ENCODE measurements at places on chromosomes 12 and 14.

GRCh38 chr12:2282318-2282717 lies 229.5 kb downstream of the CACNA1C start:
- H3K4me1 ChIP-seq = no peaks in the 10 kb centered on the region
- no peak overlapping the region for H3K27ac ChIP-seq
- H3K27me3 ChIP-seq = no peaks in the 10 kb centered on the region
- no peak overlapping the region for H3K4me3 ChIP-seq
- H3K36me3 ChIP-seq = no peaks in the 10 kb centered on the region

- H3K27me3 ChIP-seq = no peaks in the 10 kb centered on the region
- peak overlapping the region; percentile 81 for H3K4me3 ChIP-seq
- DNase-seq = peak; percentile 13
- H3K27ac ChIP-seq = peak overlapping the region; percentile 88
Observed at GRCh38 chr12:111842556-111843396, 748 bp downstream of the MAPKAPK5 start.

DNA sequence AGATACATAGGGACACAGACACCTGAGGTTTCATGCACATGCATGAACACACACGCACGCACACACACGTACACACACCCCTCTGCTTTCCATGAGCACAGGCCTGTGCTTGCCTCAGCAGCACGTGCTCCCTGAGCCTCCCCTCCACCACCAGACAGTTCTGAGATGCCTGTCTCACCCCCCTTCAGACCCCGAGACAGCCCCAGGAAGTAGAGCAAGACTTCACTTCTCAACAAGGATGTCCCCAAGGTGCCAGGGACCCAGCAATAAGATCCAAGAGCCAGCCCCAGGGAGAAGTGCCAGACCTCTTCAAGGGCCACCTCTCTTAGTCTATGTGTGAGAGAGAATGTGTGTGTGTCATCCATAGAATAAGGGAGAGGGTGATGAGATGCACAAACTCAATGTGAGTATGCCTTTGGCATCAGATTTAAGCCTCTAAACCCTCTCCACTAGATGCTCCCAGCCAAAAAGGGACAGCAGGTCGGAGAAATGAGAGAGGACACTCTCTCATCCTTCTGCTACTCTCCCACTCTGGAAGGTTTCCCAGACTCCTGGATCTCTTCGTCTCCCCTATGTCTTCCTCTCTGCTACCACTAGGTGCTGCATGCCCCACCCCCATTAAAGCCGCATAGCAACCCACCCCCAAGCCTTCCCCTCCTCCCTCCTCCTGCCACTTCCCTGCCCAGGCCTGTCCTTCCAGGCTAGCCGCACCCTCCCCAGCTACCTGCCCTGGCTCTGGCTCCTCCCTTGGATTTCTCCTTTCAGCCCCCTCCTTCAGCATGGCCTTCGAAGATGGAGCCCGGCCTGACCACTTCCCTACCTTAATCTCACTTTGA lies 7.7 kb downstream of the RARG start:
- no peak for DNase-seq
- H3K27me3 ChIP-seq = no peaks in the 10 kb centered on the region
- H3K4me1 ChIP-seq = peaks cover 50% of the 10 kb centered on the region
- H3K4me3 ChIP-seq = no peak overlapping the region
- peaks cover 3% of the 10 kb centered on the region for H3K36me3 ChIP-seq

DNA sequence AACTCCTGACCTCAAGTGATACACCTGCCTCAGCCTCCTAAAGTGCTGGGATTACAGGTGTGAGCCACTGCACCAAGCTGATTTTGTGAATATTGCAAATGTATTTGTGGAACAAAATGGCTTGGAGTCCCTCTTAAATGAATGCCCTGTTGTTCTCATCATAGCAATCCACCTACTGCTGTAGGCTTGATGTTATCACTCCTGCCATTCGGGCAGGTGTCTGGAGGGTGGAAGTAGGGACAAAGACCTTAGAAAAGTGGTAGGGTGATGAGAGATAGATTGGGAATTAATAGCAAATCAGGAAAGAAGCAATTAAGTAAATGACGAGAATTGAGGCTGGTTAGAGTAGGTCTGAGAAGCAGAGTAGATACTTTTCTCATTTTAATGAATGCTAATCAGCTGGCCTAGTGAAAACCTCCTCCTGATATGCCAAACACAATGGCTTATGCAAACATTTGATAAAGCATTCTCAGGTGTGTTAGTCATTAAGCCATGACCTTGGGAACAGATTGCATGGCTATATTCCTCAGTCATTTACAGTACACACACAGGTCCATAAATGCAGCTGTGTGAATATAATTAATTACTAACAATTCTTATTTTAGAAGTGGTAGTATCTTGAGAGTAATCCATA lies 60.5 kb upstream of the USP44 start:
- no peaks in the 10 kb centered on the region for H3K36me3 ChIP-seq
- no peak overlapping the region for H3K27ac ChIP-seq
- no peak for DNase-seq
- H3K27me3 ChIP-seq = no peaks in the 10 kb centered on the region
- H3K4me1 ChIP-seq = no peaks in the 10 kb centered on the region
- H3K4me3 ChIP-seq = no peak overlapping the region

DNA sequence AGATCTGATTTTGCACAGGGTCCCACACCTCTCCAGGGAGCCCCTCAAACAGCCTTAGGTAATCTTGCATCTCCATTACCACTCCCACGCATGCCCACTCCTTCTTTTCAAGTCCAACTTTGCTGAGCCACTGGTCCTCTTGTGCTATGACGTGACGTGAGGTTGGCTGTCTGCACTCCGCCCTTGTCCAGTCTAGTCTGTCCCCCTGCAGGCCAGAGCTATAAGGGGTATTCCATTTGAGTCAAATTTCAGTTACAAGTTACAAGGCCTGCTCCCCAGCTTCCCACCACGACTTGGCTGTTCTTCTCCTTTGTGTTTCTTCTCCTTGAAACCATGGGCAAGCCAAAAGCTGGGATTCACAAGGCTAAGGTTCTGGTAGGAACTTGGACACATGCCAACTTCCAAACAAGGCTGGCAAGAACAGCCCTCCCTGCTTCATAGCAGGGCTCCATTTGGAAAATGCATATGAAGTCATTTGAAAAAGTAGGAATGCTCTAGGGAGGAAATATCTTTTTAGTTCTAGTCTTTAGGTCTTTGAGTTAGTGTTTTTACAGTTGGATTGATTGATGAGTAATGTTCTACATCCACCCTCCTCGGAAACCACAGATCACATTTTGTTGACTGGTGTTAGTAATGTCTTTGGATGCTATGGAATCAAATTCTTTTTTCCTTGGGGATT lies 49.1 kb downstream of the KCNA1 start:
- H3K27me3 ChIP-seq = no peaks in the 10 kb centered on the region
- no peak overlapping the region for H3K4me3 ChIP-seq
- no peak for DNase-seq
- no peak overlapping the region for H3K27ac ChIP-seq
- no peaks in the 10 kb centered on the region for H3K4me1 ChIP-seq
- no peaks in the 10 kb centered on the region for H3K36me3 ChIP-seq

DNA sequence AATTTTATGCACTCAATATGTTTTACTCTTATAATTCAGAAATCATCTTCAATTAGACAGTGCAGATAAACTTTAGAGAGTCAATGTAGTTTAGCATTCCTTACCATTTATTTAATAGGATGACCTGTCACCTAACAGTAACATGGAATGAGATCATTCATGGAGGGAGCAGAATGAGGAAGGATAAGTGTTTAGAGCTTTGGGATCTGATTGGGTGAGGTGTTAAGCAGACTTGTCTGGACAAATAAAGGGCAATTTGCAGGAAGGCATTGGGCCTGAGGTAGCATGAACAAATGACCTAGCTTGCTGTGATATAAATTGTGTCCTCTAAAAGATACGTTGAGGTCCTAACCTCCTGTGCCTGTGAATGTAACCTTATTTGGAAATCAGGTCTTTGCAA lies 187.4 kb downstream of the C12orf42 start:
- H3K4me1 ChIP-seq = no peaks in the 10 kb centered on the region
- no peak for DNase-seq
- no peaks in the 10 kb centered on the region for H3K36me3 ChIP-seq
- H3K27ac ChIP-seq = no peak overlapping the region

GRCh38 chr12:56413392-56413791 lies 35.8 kb downstream of the TIMELESS start:
- no peak overlapping the region for H3K4me3 ChIP-seq
- no peak for DNase-seq
- no peaks in the 10 kb centered on the region for H3K36me3 ChIP-seq
- no peak overlapping the region for H3K27ac ChIP-seq
- H3K27me3 ChIP-seq = no peaks in the 10 kb centered on the region

GRCh38 chr12:112046003-112046402 lies 32.8 kb downstream of the ERP29 start:
- H3K4me1 ChIP-seq = no peaks in the 10 kb centered on the region
- H3K4me3 ChIP-seq = no peak overlapping the region
- H3K27me3 ChIP-seq = no peaks in the 10 kb centered on the region

GRCh38 chr12:108685469-108686260 lies 45.7 kb downstream of the CORO1C start:
- H3K4me3 ChIP-seq = no peak overlapping the region
- H3K36me3 ChIP-seq = no peaks in the 10 kb centered on the region
- H3K27ac ChIP-seq = no peak overlapping the region
- no peak for DNase-seq
- H3K27me3 ChIP-seq = no peaks in the 10 kb centered on the region

- H3K36me3 ChIP-seq = no peaks in the 10 kb centered on the region
- no peak overlapping the region for H3K4me3 ChIP-seq
- no peak for DNase-seq
- H3K27me3 ChIP-seq = no peaks in the 10 kb centered on the region
Observed at GRCh38 chr14:69980457-69981425, 101.5 kb downstream of the SMOC1 start.

DNA sequence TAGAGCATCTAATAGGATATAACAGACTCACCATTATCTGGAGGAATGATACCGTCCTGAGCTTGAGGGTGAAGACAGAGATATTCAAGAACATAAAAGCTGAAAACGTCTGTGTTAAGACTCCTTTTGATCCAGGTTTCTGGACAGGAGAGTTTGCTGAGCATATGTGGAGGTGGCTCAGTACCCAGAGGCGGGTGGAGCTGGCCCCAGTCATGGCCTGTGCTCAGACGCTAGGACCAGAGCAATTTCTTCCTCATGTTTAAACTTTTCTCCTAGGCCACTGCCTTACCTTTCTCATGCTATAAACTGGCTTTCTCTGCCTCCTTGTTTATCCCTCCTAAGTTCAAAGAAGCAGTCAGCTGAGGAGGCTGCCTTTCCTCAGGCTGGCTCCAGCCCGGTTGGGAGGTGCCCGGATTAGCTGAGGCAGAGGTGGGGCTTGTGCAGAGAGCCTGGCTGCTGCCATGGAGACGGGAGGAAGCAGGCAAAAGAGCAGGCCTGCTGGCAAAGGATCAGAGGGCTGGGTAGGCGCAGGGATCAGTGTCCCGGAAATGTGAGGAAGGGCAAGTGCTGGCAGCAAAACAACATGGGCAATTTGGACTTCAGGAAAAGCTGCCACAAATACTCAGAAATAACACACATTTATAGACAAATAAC lies 13.7 kb downstream of the COA8 start:
- H3K27ac ChIP-seq = no peak overlapping the region
- peaks cover 35% of the 10 kb centered on the region for H3K36me3 ChIP-seq
- H3K27me3 ChIP-seq = no peaks in the 10 kb centered on the region
- H3K4me3 ChIP-seq = no peak overlapping the region

- DNase-seq = no peak
- H3K4me1 ChIP-seq = no peaks in the 10 kb centered on the region
Observed at GRCh38 chr12:1273051-1273450, 282.0 kb downstream of the ERC1 start.

GRCh38 chr12:6057700-6058099 lies 66.8 kb downstream of the VWF start:
- peaks cover 5% of the 10 kb centered on the region for H3K4me1 ChIP-seq
- peaks cover 8% of the 10 kb centered on the region for H3K27me3 ChIP-seq
- H3K36me3 ChIP-seq = no peaks in the 10 kb centered on the region
- H3K27ac ChIP-seq = no peak overlapping the region
- DNase-seq = no peak
- H3K4me3 ChIP-seq = no peak overlapping the region

DNA sequence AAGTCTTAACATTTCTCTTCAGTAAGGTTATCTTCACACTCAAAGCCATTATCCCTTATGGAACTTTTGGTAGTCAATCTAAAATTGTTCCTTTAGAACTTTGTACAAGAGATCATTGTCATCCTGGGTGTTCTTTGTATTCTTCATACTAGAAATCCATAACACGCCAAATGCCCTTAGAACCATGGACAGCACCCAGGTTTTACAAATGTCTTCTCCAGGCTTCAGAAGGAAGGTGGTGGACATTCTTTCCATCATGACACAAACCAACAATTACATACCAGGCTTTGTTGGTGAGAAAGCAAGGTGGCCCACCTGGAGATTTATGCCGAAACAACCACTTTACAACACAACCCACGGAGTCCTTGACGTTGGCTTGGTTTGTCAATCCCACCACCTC lies 365.6 kb upstream of the TBX3 start:
- H3K4me3 ChIP-seq = no peak overlapping the region
- DNase-seq = no peak
- no peaks in the 10 kb centered on the region for H3K4me1 ChIP-seq
- no peak overlapping the region for H3K27ac ChIP-seq

DNA sequence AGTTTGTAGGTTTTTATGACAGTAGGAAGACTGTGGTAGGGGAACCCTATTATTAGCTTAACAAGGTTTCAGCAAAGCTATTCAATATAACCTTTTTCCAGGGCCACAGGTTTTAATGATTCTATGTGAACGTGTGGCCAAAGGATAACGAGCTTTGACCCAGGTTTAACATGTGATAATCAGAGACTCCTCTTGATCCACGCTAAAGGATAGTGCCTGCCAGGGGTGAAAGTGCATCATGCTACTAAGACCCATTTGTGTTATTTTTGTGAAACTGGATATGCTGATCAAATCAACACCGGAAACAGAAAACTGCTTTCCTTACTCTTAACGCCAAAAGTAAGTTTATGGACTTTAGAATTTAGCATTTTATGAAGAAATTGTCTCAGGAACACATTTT lies 909 bp upstream of the TAOK3 start:
- peak overlapping the region; percentile 97 for H3K4me3 ChIP-seq
- peak overlapping the region; percentile 72 for H3K27ac ChIP-seq
- DNase-seq = no peak
- no peaks in the 10 kb centered on the region for H3K27me3 ChIP-seq
- H3K36me3 ChIP-seq = no peaks in the 10 kb centered on the region
- peaks cover 36% of the 10 kb centered on the region for H3K4me1 ChIP-seq

GRCh38 chr12:120062976-120063579 lies 53.5 kb downstream of the RAB35 start:
- no peak overlapping the region for H3K4me3 ChIP-seq
- no peak overlapping the region for H3K27ac ChIP-seq
- H3K27me3 ChIP-seq = no peaks in the 10 kb centered on the region
- peaks cover 21% of the 10 kb centered on the region for H3K36me3 ChIP-seq

DNA sequence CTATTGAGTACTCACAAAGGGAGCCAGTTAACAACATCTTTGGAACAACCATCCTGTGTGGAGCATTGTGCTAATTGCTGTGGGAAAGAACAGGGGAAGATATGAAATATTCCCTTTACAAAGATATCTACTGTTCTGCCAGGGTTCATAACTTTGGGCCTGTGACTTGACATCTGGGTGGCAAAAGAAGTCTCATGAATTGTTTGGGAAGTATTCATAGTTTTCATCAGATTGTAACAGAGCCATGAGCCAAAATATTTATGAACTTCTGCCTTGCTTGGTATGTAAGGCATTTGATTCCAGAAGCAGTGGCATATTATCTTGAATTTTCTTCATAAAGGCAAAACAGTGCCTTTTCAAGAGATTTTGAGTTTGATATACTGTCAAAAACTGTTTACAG lies 816.2 kb downstream of the DIO2 start:
- H3K27ac ChIP-seq = no peak overlapping the region
- H3K4me1 ChIP-seq = no peaks in the 10 kb centered on the region
- H3K4me3 ChIP-seq = no peak overlapping the region
- no peaks in the 10 kb centered on the region for H3K36me3 ChIP-seq
- no peaks in the 10 kb centered on the region for H3K27me3 ChIP-seq
